ENCODE measurements at places on chromosomes 7 and 10.

DNA sequence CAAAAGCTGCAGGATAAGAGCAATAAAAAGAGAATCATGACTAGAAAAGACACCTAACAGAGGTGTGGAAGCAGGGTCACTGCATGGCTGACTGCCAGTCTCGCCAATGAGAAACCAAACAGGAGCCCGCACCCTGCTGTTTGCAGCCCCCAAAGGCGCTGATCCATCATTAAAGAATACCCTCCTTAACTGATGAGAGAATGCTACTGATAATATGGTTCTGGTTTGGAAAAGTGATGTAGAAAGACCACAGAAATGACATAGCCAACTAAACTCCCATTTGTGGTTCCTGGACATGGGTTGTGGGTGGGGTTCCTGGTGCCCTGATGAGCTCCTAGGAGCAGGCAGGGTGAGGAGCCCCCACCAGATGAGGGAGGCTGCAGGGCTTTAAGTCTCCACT lies 207.4 kb downstream of the TNS3 start:
- no peak for DNase-seq

GRCh38 chr10:78494179-78494578 lies 460.5 kb downstream of the RPS24 start:
- DNase-seq: no peak

- no peak for DNase-seq
Measured at GRCh38 chr10:1156921-1157614, 100.9 kb downstream of the WDR37 start.

DNA sequence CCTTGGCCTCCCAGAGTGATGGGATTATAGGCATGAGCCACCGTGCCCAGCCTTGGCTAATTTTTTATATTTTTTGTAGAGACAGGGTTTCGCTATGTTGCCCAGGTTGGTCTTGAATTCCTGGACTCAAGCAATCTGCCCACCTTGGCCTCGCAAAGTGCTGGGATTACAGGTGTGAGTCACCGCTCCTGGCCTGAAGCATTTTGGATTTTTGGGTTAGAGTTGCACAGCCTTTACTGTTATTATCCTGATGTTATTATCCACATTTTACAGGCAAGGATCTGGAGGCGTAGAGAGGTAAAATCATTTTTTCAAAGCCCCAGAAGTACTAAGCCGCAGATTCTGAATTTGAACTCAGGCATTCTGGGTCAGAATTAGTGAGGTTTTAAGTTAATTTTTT lies 75.4 kb downstream of the TCF7L2 start:
- no peak for DNase-seq

DNA sequence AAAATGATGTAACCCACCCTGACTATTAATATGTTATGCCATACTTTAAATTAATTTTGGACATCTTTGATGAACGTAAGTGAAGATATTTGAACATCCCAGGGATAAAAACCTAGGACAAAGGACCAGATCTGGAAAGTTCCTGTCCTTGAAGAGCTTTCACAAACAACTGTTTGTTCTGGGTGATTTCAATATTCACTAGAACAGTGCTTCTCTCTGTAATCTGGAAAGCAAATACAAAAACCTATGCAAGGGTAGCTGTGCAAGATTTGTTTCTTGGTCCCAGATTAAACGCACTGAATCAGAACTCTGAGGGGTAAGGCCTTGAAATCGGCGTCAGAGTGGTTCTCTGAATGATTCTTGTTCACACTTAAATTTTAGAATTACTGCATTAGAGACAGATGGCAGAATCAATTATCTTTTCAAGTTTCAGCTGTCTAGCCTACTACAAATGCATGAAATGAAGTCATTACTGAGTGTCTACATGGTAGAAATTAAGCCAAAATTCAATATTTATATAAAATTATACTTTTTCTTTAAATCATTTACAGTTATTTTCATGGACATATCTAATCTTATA lies 69.6 kb upstream of the CSTF2T start:
- no peak for DNase-seq

DNA sequence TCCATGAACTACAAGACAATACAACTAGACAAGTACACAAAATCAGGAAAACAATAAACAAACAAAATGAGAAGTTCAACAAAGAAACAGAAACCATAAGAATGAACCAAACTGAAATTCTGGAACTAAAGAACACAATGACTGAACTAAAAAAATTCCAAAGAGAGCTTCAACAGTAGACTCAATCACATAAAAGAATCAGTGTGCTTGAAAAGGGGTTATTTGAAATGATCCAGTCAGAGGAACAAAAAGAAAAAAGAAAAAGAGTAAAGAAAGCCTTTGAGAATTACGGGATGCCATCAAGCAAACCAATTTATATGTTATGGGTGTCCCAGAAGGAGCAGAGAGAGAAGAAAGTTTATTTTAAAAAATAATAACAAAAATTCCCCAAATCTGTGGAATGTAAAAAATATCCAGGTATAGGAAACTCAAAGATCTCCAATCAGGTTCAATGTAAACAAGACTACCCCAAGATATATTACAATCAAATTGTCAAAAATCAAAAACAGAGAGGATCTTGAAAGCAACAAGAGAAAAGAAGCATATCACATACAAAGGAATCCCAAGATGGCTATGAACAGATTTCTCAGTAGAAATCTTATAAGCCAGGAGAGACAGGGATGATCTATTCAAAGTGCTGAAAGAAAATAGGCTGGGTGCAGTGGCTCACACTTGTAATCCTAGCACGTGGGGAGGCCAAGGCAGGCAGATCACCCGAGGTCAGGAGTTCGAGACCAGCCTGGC lies 18.7 kb downstream of the COG5 start:
- DNase-seq: no peak
